Lower lobe of right lung (tissue), 2 donors: ENCODE measurements at places on chromosomes 7 and 10. TPM values are rescaled to one million over a fixed set of nuclear protein-coding genes. Genes with fewer than 3 reads are reported as not detected.

GRCh38 chr10:131310551-131311401, 745 bp downstream of the TCERG1L start:
- peak; percentile 42 for DNase-seq
- H3K27ac ChIP-seq = no peak overlapping the region
- H3K4me3 ChIP-seq = no peak overlapping the region
- H3K27me3 ChIP-seq = peaks cover 75% of the 10 kb centered on the region
- H3K4me1 ChIP-seq = peaks cover 7% of the 10 kb centered on the region

- H3K27me3 ChIP-seq = no peaks in the 10 kb centered on the region
- no peak overlapping the region for H3K4me3 ChIP-seq
- DNase-seq = no peak
- H3K36me3 ChIP-seq = no peaks in the 10 kb centered on the region
- no peaks in the 10 kb centered on the region for H3K4me1 ChIP-seq
Measured at GRCh38 chr10:70615784-70616522, 13.4 kb upstream of the PRF1 start.

Gene IKZF1
- 61.9 TPM for total RNA-seq

Gene TDRD1
- total RNA-seq = 0.09 TPM

DNA sequence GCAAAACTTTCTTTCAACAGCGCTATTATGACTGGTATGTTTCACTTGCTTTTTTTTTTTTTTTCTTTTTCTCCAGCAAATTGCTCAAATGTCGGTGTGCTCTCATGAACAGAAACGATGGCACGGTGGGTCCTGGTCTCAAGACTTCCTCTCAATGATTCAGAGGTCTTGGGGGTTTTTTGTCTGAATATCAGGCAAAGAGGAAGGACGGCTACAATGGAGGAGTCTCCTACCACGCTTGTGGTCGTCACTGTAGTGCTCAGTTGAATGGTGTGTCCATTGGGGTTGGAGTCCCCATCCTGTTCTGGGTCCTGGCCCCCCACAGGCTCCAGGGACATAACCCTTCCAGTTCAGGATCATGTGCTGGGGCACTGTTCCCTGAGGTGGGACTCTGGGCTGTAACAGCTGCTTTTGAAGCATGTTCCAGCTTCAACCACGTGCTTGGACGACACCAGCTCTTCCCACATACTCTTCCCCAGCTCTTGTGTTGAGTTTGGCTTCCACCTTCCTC, 266.7 kb upstream of the KLF6 start:
- H3K4me3 ChIP-seq = peak overlapping the region; percentile 36
- peaks cover 24% of the 10 kb centered on the region for H3K4me1 ChIP-seq
- H3K27ac ChIP-seq = peak overlapping the region; percentile 82
- DNase-seq = no peak

DNA sequence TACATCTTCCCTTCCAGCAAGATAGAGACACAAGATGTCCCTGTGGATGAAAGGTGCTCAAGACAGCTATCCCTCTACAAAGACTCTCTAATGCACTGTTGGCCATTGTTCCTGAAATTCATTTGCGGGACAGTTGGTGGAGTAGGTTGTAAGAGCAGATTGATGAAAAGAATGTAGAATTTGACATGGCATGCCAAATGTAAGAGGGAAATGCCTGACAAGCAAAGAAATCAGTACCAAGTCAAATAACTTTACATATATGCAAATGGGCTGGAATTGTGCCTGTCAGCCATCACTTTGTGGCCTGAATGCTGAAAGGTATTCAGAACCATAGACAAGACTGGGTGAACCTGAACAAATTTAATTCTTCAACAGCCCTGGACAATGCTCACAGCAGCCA, 120.3 kb upstream of the FAM204A start:
- H3K36me3 ChIP-seq = no peaks in the 10 kb centered on the region
- DNase-seq = no peak
- no peak overlapping the region for H3K27ac ChIP-seq
- no peak overlapping the region for H3K4me3 ChIP-seq
- H3K4me1 ChIP-seq = peaks cover 5% of the 10 kb centered on the region
- H3K27me3 ChIP-seq = peaks cover 15% of the 10 kb centered on the region

DNA sequence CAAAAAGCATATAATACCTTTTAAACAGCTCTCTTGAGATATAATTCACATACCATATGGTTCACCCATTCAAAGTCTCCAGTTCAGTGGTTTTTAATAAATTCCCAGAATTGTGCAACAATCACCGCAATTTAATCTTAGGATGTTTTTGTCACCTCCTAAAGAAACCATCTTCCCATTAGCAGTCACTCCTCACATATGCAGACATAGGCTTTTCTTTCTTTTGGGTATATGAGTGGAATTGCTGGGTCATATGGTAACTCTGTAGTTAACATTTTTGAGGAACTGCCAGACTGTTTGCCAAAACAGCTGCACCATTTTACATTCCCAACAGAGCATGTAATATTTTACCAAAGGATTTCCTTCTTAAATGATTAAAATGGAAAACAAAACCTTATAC, 57.0 kb downstream of the CC2D2B start:
- no peaks in the 10 kb centered on the region for H3K36me3 ChIP-seq
- H3K27ac ChIP-seq = no peak overlapping the region
- H3K4me1 ChIP-seq = no peaks in the 10 kb centered on the region

- DNase-seq = no peak
- no peaks in the 10 kb centered on the region for H3K36me3 ChIP-seq
- H3K27ac ChIP-seq = no peak overlapping the region
- no peaks in the 10 kb centered on the region for H3K4me1 ChIP-seq
- no peaks in the 10 kb centered on the region for H3K27me3 ChIP-seq
Measured at GRCh38 chr7:1996816-1997215, 235.9 kb downstream of the MAD1L1 start.

GRCh38 chr7:125241548-125241947, 311.9 kb upstream of the POT1 start:
- H3K27me3 ChIP-seq = no peaks in the 10 kb centered on the region
- no peaks in the 10 kb centered on the region for H3K4me1 ChIP-seq
- DNase-seq = no peak
- H3K4me3 ChIP-seq = no peak overlapping the region
- no peak overlapping the region for H3K27ac ChIP-seq

- H3K27ac ChIP-seq = no peak within 1 kb of the TSS
- peak within 1 kb of the TSS; percentile 29 for H3K4me3 ChIP-seq
- DNase-seq = peak; percentile 17
Measured at GRCh38 chr10:59176241-59177030, at the start of gene PHYHIPL. Gene PHYHIPL, plus strand, starts transcription at chr10:59176643. Its CDS starts 211 bp downstream, at chr10:59176854.
